Upper lobe of right lung (tissue), 1 donor: ENCODE measurements at places on chromosomes 5 and 9. TPM values are rescaled to one million over a fixed set of nuclear protein-coding genes. Genes with fewer than 3 reads are reported as not detected.
A peak's percentile ranks its signal among the peaks of the same experiment; 100 is the strongest.

DNA sequence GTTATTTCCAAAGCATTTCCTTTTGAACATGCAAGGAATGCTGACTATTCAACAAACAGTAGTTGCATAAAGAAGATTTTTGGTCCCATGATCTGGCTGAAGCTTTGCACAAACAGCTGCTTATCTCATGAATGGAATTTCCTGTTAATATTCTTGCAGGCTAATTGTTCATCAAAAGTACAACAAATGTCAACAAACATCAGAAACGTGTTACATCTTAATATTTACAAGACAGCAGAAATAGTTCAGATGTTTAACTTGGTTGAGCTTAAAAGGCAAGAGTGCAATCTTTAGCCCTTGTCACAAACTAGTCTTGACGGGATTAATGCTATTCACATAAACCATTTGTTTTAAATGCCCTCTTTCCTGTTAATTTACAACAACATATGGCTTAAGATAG, 47.9 kb upstream of the BASP1 start:
- peaks cover 21% of the 10 kb centered on the region for H3K4me1 ChIP-seq
- no peaks in the 10 kb centered on the region for H3K36me3 ChIP-seq
- DNase-seq = no peak
- H3K27ac ChIP-seq = no peak overlapping the region

- H3K36me3 ChIP-seq = no peaks in the 10 kb centered on the region
- H3K4me1 ChIP-seq = peaks cover 50% of the 10 kb centered on the region
- no peak for DNase-seq
Observed at GRCh38 chr9:111909444-111909843, 12.8 kb downstream of the UGCG start.

DNA sequence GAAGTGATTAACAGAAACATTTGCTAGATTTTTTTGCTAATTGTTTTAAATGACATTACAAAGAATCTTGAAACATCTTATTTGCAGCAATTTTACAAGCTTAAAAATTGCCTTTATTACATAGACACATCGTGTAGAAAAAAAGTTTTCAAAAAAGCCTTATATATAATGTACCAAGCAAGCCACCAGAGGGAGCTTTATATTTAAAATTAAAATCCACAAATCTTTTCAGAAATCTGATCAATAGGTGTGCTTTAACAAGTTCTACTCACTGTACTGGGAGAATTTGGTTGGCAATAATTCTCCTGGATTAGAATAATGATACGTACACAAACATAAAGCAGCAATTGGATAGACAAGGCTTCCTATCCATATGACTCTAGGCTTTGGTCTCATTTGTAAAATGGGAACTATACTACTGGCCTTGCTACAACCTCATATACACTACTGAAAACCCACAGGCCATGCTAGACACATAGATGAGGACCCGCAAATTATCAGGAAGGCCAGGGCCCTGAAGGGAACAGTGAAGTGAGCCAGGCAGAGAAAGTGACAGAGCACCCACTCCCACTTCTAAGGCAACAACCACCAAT, 4.8 kb downstream of the PSMB7 start:
- H3K4me3 ChIP-seq = no peak overlapping the region
- peaks cover 89% of the 10 kb centered on the region for H3K36me3 ChIP-seq
- H3K4me1 ChIP-seq = peaks cover 11% of the 10 kb centered on the region
- no peaks in the 10 kb centered on the region for H3K27me3 ChIP-seq

- DNase-seq = no peak
- no peak overlapping the region for H3K27ac ChIP-seq
- H3K4me3 ChIP-seq = no peak overlapping the region
- H3K4me1 ChIP-seq = no peaks in the 10 kb centered on the region
- H3K27me3 ChIP-seq = no peaks in the 10 kb centered on the region
Observed at GRCh38 chr5:6837095-6837494, 123.9 kb downstream of the TENT4A start.

DNA sequence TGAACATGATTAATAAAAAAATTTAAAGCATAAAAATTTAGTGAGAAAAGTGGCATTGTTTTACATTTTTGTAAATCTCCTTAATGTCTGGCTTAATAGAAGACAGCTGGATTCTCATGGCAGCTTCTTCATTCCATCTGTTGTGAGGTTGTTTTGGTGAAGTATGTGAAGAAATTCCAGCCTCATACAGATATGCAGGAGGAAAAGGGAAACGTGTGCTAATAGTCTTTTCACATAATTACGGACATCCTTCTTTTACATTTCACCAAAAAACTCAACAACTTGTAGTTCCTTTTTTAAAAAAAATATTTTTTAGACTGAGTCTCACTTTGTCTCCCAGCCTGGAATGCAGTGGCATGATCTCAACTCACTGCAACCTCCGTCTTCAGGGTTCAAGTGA, 46.9 kb downstream of the HACD4 start:
- peaks cover 29% of the 10 kb centered on the region for H3K4me1 ChIP-seq
- no peak overlapping the region for H3K27ac ChIP-seq
- H3K36me3 ChIP-seq = no peaks in the 10 kb centered on the region
- DNase-seq = no peak

DNA sequence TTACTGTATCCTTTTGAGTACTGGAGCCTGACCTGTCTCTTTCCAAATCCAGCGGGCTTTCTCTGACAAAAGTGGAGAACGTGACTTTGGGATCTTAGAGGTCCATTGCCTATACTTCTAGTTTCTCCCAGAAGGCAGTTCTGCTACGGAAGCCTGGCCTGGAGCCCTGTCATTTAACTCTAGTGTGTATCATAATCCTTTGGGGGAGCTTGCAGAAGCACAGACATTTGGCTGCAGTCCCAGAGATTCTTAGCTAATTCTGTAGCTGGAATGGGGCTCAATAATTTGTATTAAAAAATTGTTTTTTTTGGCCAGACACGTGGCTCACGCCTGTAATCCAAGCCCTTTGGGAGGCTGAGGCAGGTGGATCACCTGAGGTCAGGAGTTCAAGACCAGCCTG, 3.0 kb downstream of the HARS2 start:
- H3K27me3 ChIP-seq = no peaks in the 10 kb centered on the region
- H3K36me3 ChIP-seq = peaks cover 60% of the 10 kb centered on the region
- H3K4me1 ChIP-seq = peaks cover 27% of the 10 kb centered on the region
- no peak overlapping the region for H3K4me3 ChIP-seq

- H3K4me1 ChIP-seq = peaks cover 2% of the 10 kb centered on the region
- peak; percentile 77 for DNase-seq
Observed at GRCh38 chr5:76402251-76402885, 717 bp upstream of the IQGAP2 start.

Gene AHRR
- total RNA-seq = 11.3 TPM

GRCh38 chr5:119343766-119344165, 12.1 kb upstream of the TNFAIP8 start:
- no peak overlapping the region for H3K27ac ChIP-seq
- H3K36me3 ChIP-seq = no peaks in the 10 kb centered on the region
- DNase-seq = no peak
- H3K4me3 ChIP-seq = no peak overlapping the region

Gene CCL27
- total RNA-seq = not detected

DNA sequence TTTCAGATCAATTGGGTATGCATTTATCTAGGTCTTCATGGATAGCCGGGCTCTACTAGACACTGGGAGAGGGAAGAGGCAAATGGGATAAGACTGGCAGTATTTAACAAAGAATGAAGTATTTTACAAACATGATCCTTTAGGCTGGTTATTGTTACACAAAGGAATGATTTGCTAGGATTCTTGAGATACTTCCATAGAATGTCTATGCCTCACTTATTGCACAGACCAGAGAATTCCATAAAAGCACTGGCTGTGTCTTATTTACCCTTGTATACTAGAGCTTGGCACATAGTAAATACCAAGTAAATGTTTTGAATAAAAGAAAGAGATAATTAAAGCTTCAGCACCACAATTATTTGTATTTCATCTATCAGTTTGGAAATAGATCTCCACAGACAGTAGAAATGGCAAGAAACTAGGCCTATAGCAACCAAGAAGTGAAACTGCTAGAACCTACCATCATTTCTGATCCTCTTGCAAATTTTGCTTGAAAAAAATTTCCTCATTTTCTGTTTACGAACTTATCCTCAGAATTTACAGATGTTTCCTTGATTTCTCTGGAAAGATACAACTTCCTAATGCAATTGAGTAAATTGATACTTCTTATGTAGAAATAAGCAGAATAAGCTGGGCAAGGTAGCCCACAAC, 3.8 kb downstream of the PDCD1LG2 start:
- no peak for DNase-seq
- no peak overlapping the region for H3K27ac ChIP-seq
- H3K4me3 ChIP-seq = no peak overlapping the region
- H3K36me3 ChIP-seq = no peaks in the 10 kb centered on the region

GRCh38 chr9:99595796-99596195, 225.9 kb upstream of the NR4A3 start:
- no peak overlapping the region for H3K4me3 ChIP-seq
- H3K36me3 ChIP-seq = no peaks in the 10 kb centered on the region
- no peaks in the 10 kb centered on the region for H3K4me1 ChIP-seq
- H3K27me3 ChIP-seq = no peaks in the 10 kb centered on the region
- H3K27ac ChIP-seq = no peak overlapping the region
